ENCODE measurements at places on chromosomes 12 and 14.

- DNase-seq: no peak
- H3K27ac ChIP-seq: no peak overlapping the region
- no peak overlapping the region for H3K4me3 ChIP-seq
- H3K4me1 ChIP-seq: no peaks in the 10 kb centered on the region
- H3K36me3 ChIP-seq: no peaks in the 10 kb centered on the region
Measured at GRCh38 chr12:96743606-96744005, 163.5 kb upstream of the NEDD1 start.

DNA sequence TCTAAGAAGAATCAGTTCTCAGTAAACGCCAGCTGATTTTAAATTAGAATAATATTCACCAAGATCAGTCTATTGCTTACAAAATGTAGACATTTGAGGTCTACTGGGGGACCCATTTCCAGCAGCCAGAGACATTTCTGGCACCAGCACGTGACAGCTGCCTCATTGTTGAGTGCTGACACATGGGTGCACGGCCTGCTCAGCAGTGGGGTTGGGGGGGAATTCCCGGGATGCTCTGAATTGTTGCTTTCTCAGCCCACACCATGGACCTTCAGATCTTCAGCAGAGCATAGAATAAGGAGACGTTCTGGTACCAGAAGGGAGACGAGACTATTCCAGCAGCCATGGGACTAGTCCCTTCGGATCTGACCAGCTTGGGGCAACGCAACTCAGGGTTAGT is 18.3 kb downstream of the PLEKHG7 start:
- peaks cover 2% of the 10 kb centered on the region for H3K27me3 ChIP-seq
- H3K27ac ChIP-seq: no peak overlapping the region
- no peaks in the 10 kb centered on the region for H3K4me1 ChIP-seq
- H3K36me3 ChIP-seq: no peaks in the 10 kb centered on the region

DNA sequence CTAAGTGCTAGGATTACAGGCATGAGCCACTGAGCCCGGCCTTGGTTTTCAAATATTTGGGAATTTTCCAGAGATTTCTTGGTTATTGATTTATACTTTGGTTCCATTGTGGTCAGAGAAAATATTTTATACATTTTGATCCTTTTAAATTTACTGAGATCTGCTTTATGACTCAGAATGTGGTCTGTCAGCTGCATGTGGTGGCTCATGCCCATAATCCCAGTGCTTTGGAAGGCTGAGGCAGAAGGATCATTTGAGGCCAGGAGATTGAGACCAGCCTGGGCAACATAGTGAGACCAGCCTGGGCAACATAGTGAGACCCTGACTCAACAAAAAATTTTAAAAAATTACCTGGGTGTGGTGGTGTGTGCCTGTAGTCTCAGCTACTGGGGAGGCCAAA is 49.8 kb downstream of the ADCK1 start:
- DNase-seq: no peak
- no peak overlapping the region for H3K4me3 ChIP-seq
- no peaks in the 10 kb centered on the region for H3K4me1 ChIP-seq
- H3K27me3 ChIP-seq: no peaks in the 10 kb centered on the region

- no peak for DNase-seq
- peaks cover 9% of the 10 kb centered on the region for H3K4me1 ChIP-seq
- H3K4me3 ChIP-seq: no peak overlapping the region
- no peaks in the 10 kb centered on the region for H3K36me3 ChIP-seq
- H3K27ac ChIP-seq: no peak overlapping the region
Measured at GRCh38 chr12:1922985-1923384, 4.5 kb upstream of the CACNA2D4 start.

DNA sequence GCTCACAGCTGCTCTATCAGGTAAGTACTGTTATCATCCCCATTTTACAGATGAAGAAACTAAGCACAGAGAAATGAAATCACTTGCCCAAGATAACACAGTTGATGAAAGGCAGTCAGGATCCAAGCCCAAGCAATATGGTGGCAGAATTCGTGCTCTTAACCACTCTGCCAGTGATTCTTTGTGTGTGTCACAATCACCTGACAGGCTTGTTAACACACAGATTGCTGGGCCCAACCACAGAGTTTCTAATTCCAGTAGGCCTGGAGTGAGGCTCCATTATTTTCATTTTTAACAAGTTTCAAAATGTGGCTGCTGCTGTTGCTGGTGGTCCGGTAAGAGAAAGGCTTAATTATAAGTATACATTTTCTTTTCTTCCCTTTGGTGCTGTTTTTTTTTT is 134.2 kb downstream of the TGFB3 start:
- no peak overlapping the region for H3K27ac ChIP-seq
- DNase-seq: no peak
- peaks cover 2% of the 10 kb centered on the region for H3K36me3 ChIP-seq
- no peaks in the 10 kb centered on the region for H3K4me1 ChIP-seq
- no peaks in the 10 kb centered on the region for H3K27me3 ChIP-seq

GRCh38 chr12:54279227-54279631 is 693 bp downstream of the CBX5 start:
- DNase-seq: no peak
- no peak overlapping the region for H3K4me3 ChIP-seq
- peaks cover 50% of the 10 kb centered on the region for H3K4me1 ChIP-seq
- no peaks in the 10 kb centered on the region for H3K27me3 ChIP-seq
- no peak overlapping the region for H3K27ac ChIP-seq

DNA sequence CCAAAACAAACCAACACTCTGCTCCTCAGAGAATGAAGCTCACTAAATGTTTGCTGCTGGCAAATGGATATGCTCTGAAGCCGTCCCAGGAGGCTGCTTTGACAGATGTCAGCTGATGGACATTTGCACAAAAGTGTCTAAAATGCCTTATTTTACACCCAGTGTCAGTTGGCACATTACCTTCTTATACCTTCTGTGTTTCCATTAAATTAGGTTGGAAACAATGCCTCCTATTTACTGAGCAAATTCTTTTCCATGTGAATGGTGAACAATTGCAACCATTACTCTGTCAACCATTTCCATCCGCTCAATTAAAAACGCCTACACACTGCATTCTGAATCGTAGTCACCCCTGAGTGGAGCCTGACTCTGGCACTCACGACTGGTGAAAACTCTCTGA is 1679.9 kb upstream of the FLRT2 start:
- H3K27me3 ChIP-seq: no peaks in the 10 kb centered on the region
- no peak for DNase-seq
- no peaks in the 10 kb centered on the region for H3K36me3 ChIP-seq
- H3K4me3 ChIP-seq: no peak overlapping the region
- H3K27ac ChIP-seq: no peak overlapping the region

GRCh38 chr12:78864403-78864869 is at the start of gene SYT1:
Gene SYT1, plus strand, starts transcription at chr12:78864774.
- no peak for DNase-seq
- H3K4me3 ChIP-seq: peak within 1 kb of the TSS; percentile 45
- peaks cover 5% of the 10 kb centered on the region for H3K4me1 ChIP-seq
- no peaks in the 10 kb centered on the region for H3K36me3 ChIP-seq
- H3K27me3 ChIP-seq: peaks cover 18% of the 10 kb centered on the region

- peaks cover 4% of the 10 kb centered on the region for H3K36me3 ChIP-seq
- H3K27ac ChIP-seq: peak overlapping the region; percentile 34
- H3K4me3 ChIP-seq: peak overlapping the region; percentile 39
- H3K4me1 ChIP-seq: peaks cover 7% of the 10 kb centered on the region
- H3K27me3 ChIP-seq: peaks cover 73% of the 10 kb centered on the region
Measured at GRCh38 chr14:85531587-85532373, 1.8 kb downstream of the FLRT2 start.

GRCh38 chr14:90615517-90616060 is 200.6 kb downstream of the TTC7B start:
- H3K36me3 ChIP-seq: no peaks in the 10 kb centered on the region
- no peak overlapping the region for H3K4me3 ChIP-seq
- H3K27me3 ChIP-seq: no peaks in the 10 kb centered on the region
- H3K4me1 ChIP-seq: no peaks in the 10 kb centered on the region
- no peak overlapping the region for H3K27ac ChIP-seq

All from activated CD4-positive, alpha-beta T cell treated with anti-CD3 and anti-CD28 coated beads, Interleukin-2, amount 10 ng/mL, durations not matched to agents 24 days and 14 days (primary cell).